ENCODE measurements at places on chromosomes 2 and 18.

GRCh38 chr2:133531382-133531781 is 36.9 kb downstream of the NCKAP5 start:
- no peak for DNase-seq

- DNase-seq = no peak
Observed at GRCh38 chr2:179939259-179939658, 67.8 kb downstream of the CWC22 start.

GRCh38 chr2:94861308-94862152 is 9.7 kb upstream of the TEKT4 start:
- DNase-seq = no peak

DNA sequence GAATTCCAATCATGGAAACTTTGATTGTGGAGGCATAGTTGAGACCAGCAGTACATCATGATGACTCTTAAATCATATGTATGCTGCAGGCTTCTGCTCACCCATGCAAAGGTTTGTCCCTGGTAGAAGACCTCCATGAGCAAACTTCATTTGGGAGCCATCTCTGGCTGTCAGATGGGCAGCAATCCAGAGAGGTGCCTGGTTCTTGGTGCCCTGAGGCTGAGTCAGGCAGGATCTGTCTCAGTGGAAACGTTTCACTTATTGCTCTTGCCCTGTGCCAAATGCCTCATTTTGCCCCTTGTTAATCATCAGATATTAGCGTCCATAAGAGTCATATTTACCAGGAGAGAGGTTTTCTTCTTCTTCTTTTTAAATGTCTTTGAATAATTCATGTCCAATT is 151.5 kb upstream of the CELF4 start:
- DNase-seq = no peak

DNA sequence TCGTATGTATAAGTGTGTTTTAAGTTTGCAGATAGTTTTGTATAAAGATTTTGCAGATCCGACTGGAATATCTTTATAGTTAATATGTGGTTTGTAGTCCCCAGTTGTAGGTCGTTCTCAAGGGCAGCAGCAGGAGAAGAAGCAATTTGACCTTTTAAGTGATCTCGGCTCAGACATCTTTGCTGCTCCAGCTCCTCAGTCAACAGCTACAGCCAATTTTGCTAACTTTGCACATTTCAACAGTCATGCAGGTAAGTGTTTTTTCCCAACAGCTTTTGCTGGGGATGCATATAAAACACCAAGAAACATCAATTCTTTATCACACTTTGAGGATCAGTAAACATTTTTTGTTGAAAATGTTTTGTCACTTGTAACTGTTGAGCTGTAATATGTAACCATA is 52.7 kb downstream of the AGFG1 start:
- no peak for DNase-seq

- DNase-seq = peak; percentile 7
Observed at GRCh38 chr2:168311261-168311910, 64.0 kb upstream of the STK39 start.

DNA sequence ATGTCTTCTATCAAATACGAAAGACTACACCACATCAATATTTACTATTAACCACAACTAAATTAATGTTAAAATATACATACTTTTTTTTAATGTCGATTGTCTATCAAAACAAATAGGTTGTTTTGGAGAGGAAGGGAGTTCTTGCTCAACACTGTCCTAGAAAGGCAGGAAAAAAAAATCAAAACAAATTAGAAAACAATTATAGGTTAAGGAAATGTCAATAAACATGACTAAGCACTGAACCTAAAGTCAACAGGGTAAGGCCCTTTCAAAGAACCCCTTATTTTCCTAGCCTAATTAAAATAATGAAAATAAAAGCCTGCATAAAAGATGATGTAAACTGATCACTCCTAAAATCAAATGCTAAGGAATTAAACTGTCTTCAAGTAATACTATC is 2.8 kb downstream of the CEP76 start:
- no peak for DNase-seq

- DNase-seq = peak; percentile 32
Observed at GRCh38 chr2:186348200-186348599, 137.9 kb upstream of the ZC3H15 start.

- DNase-seq = no peak
Observed at GRCh38 chr2:192604295-192604694, 409.6 kb upstream of the TMEFF2 start.

DNA sequence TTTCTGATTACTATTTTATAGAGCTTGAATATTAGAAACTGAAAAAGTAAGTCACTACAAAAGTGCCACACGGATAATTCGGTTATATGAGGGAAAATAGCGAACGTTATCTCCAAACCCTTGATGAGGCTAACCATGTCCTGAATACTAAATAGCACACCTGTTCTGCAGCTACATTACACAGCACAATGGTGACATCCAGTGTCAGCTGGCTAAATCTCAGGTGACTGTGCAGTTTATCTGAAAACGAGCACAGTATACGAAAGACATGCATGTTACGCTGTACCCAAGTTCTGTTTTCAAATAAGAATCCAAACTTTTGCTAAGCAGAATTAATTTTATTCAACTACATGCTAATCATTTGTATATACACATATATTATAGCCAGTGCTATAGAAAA is 9.0 kb downstream of the CCDC68 start:
- no peak for DNase-seq

DNA sequence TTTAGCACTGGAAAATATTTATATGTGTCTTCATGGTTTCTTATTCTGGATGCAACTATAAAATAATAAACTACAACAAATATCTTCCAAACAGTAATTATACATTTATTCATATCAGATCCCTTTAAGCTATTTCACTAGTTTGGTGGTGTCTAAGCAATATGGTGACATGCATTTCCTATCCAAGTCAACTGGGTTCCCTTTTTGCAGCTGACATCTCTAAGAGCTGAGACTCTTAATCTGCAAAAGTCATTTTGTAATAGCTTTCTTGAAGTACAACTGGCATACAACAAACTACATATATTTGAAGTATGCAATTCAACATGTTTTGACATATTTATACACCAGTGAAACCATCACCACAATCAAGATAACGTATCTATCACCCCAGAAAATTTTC is 59.9 kb upstream of the SLC1A4 start:
- no peak for DNase-seq

GRCh38 chr18:59873641-59874040 is 26.2 kb upstream of the PMAIP1 start:
- no peak for DNase-seq

DNA sequence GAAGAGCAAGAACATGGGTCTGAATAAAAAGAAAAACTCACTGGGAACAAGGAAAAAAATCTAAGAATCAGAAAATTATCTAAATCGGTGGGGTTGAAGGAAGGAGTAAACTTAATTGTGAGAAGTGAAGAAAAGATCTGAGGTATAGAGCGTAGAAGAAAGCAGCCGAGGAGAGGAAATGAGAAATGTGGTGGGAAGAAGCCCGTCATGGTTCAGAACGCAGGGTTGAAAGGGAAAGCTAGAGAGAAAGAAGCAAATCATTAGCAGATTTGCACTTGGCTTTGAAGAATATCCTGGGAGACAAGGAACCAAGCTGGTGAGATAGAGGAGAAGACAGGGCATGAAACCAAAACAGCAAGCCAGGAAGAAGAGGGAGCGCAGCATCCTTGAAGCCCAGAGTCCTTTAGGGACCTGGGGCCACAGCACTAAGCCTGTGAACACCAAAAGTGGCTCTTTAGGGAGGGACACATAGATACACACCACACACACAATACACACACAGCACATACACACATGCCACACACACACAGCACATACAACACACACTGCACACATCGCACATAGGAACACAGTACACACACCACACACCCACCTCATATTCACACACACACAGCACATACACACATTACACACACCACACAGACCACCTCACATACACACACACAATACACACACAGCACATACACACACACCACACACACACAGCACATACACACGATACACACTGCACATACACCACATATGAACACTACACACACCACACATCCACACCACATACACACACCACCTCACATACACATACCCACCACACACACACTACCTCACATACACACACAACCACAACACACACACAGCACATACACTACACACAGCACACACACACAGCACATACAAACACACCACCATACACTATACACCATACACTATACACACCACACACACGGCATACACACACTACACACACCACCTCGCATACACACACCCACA is 274.6 kb downstream of the ETAA1 start:
- DNase-seq = no peak

GRCh38 chr18:35782926-35783325 is 189.6 kb upstream of the RMP24 start:
- peak; percentile 47 for DNase-seq

DNA sequence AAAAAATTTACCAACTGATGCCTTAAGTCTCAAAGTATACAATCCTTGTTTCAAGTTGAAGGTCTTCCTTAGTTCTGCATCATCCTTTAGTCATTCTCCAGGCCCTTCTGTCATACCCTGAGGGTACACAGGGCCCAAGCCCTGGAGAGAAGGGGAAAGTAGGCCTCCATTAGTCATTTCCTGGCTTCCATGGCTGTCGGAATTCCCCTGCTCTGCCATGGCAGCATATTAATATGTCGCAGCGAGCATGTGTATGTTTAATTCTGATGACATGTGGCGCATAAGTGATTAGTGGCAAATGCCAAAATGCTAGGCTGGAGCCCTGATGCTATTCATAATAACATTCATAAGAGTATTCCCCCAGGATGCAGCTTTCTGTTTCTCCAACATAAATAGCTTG is 22.1 kb downstream of the GPR39 start:
- peak; percentile 97 for DNase-seq

- peak; percentile 23 for DNase-seq
Observed at GRCh38 chr2:187078297-187078696, 229.3 kb upstream of the ZSWIM2 start.

DNA sequence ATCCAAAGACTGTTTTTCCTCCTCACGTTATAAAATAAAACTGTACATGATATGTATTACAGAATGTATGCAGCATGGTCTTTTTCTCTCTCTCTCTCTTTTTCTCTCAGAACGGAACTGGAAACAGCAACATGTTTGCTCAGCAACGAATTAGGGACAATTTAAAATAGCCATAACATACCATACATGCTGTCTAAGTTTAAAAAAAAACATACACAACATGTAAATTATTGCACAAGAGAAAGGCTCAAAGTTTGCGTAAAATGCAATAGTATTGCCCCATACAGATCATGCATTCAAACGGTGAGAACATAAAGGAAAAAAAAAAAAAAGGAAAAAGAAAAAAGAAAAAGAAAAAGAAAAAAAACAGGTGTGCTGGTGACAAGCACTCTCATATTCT is 93.6 kb downstream of the BCL11A start:
- no peak for DNase-seq

GRCh38 chr2:217282531-217282930 is 422.7 kb upstream of the TNP1 start:
- peak; percentile 17 for DNase-seq

DNA sequence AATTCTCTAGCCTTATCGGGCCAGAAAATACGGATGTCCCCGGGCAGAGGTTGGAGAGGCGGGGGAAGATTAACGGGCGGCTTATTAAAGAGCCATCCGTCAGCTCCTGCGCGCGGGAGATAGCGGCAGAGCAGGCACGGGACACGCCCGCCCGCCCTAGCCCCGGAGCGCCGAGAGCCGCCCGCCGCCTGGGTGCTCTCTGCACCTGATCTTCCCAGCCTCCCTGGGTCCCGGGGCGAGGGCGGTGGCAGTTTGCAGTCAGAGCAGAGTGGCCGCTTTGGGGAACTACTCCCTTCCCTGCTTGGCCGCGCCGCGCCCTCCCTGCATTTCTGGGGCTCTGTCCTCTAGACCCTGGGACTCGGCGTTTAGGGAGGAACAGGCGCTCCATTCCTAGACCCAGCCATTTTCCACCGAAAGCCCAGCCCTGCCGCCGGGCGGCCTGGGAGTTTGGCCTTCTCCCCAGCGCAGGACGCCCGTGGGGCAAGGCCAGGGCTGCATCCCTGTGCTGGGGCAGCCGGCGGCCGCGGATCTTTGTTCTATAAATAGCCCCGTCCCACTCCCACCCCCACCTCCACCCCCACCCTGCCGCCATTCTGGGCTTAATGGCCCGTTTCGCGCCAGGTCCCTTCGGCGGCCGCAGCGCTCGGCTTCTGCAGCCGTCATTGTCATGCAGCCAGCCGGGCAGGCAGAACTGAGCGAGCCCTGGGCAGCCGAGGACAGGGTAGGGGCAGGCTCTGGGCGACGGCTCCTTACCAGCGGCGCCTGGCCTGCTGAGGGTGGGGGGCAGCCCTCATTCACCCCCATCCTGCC is 6.6 kb downstream of the GAD1 start:
- DNase-seq = no peak

GRCh38 chr2:233976690-233977294 is 59.6 kb downstream of the TRPM8 start:
- DNase-seq = peak; percentile 63

DNA sequence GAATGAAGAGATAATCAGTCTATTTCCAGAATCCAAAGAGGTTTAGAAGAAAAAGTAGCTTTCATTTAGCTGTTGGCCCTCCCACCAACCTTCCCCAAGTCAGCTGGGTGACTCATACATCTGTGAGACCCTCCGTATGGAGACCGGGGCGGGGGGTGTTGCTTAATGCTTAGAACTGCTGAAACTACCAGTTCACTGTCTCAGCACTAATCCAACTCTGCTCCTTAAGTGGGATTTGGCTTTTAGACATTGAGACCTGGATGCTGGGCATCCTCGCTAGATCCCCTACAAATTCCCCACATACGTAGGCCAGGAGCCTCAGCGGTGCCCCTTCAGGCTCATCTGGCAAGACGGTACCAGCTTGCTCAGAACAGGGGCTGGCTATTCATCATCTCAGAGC is at the start of gene SAG:
SAG (plus strand) TSS at position 252 of the 400 bp plus-strand sequence. CDS start 1,374 bp downstream, outside the sequence.
- DNase-seq = no peak

DNA sequence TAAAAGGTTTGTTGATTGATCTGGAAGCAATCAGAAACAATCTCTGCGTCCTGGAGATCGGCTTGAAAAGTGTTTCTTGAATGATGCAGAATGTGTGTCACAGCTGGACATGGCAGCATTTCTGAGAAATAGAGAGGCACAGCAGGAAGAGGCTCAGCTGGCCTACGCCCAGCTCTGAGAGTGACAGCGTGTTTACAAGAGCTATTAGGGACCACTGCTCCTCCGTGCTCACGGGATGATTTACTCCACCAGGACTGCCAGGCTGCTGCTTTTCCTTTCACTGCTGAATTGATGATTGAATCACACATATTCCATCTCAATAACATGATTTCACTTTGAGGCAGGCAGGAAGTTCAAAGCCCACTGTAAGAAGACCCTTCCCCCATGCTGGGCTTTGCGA is 62.8 kb downstream of the GALNT14 start:
- DNase-seq = no peak

DNA sequence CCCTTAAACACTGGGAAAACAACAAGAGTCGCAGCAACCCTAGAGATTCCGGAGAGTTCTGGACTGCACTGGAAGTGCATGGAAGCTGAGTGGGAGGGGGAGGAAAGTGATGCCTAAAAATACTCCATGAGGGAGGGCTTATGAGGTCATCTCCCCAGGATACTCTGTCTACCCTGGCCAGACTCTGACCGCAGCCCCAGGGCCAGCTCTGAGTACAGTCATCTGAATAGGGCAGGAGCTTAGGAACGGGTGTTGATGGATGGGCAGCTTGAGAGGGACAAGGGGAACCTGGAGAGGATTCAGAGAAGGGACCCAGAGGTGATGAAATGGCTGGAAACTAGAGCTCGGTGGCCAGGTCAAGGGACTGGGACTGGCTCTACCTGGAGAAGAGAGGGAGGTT is 79.3 kb upstream of the IGFBP5 start:
- DNase-seq = no peak

GRCh38 chr2:27915874-27916273 is 25.3 kb downstream of the BABAM2 start:
- DNase-seq = no peak

- no peak for DNase-seq
Observed at GRCh38 chr2:96225016-96225533, 16.4 kb upstream of the STARD7 start.

GRCh38 chr18:48310999-48311398 is 98.2 kb downstream of the ZBTB7C start:
- DNase-seq = no peak

Measured in foreskin keratinocyte (primary cell).